ENCODE measurements at places on chromosomes 4 and X.

DNA sequence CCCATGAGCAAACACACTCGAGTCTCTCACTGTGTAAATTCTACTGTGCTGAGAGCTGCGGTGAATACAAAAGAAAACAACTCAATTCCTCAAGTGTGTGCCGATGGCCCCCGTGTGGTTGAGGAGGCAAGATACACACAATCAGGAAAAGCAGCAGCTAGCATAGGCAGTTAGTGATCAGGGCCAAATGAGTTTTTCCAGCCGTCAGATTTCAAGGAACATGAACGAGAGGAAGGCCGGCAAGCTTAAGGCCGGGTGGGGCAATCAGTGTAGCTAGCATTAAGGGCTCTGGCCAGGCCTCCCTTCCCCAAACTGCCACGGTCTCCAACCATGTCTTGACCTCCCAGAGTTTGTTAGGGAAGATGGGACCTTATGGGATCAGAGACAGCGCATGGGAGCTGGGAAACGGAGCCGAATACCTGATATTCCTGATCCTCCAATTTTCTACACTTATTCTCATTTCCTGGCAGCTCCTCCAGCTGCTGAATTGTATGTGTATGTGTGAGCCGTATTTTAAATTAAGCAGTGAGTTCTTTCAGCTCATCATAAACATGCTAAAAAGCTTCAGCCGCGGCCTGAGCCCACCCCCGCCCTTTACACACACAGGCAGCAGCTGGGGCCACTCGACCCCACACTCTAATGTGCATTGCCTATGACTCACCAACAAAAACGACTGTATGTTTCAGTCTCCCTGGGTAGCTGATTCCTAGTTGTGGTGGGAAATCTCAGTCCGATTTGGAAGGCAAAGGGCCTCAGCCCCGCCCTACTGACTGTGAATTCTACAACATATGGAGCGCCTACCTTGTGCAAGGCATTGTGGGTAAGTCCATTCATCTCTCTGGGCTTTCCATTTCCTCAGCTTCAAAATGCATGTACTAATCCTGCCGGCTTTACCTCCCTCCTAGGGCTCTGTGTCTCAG, 59.9 kb downstream of the RTL9 start:
- peak; percentile 75 for DNase-seq

- DNase-seq: no peak
These were observed 78.1 kb downstream of the EVC start for GRCh38 chr4:5789141-5789540.

- no peak for DNase-seq
These were observed 35.5 kb upstream of the UGT2B4 start for GRCh38 chr4:69531251-69531650.

GRCh38 chr4:182413550-182413949, 170.3 kb downstream of the TENM3 start:
- DNase-seq: no peak

All from astrocyte of the hippocampus (primary cell).